ENCODE measurements at places on chromosomes 5 and 9.

DNA sequence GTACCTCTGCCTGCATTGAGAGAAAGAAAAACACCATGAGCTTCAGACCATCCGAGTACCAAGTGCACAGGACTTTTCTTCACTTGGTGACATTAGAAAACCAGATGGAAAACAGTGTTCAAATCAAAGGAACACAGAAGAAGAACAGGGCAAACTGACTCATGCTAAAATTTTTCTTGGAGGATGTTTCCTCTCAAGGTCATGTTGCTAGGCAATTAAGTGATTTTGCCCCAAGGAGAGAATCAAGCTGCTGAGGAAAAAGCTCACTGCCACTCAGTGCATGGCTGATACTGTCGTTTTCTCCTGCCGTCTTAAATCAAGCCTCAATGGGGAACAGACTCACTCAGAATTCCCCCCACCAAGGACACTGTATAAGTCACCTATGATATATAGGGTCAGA lies 57.9 kb upstream of the SIMC1 start:
- no peak for DNase-seq

GRCh38 chr9:91896513-91897121 lies 53.4 kb downstream of the ROR2 start:
- no peak for DNase-seq

GRCh38 chr5:175517824-175518450 lies 39.6 kb downstream of the SFXN1 start:
- DNase-seq = peak; percentile 95

DNA sequence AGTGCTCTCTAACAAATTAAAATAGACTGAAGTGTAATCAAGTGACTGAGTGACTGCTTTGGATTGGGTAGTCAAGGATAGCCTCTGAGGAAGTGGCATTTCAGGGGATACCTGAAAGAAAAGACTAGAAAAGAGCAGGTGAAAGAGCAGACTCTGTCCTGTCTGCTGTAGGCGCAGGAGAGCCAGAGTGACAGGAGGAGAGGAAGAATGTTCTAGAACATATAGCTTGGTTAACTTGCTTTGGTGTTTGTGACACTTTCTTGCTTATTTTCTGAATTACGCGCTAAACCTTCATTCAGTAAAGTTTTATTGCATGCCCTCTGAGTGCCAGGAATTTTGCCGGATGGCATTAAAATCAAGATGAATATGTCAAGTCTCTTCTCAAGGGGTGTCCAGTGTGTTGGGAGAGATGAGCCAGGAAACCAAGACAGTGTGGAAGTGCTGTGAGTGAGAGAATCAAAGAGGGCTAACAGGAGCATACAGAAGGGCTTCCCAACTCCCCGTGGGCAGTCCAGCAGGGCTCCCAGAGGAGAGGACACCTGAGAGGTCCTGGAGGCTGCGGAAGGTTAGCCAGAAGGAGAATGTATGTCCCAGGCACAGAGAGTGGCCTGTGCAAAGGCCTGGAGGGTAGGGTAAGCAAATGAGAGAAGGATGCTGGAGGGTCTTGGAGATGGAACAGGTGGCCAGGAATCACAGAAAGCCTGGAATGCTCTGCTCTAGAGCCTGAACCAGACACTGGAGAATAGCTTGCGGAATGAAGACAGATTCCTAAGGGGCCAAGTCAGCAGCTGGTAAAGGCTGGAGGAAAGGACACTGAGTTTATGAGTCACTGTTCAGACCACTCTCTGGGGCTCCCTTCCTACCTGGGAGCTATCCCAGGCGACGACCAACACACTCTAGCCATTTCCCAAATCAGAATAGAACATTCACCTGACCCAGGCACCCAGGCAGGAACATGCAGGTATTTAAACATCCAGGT lies 59.3 kb downstream of the SLC22A5 start:
- DNase-seq = no peak

DNA sequence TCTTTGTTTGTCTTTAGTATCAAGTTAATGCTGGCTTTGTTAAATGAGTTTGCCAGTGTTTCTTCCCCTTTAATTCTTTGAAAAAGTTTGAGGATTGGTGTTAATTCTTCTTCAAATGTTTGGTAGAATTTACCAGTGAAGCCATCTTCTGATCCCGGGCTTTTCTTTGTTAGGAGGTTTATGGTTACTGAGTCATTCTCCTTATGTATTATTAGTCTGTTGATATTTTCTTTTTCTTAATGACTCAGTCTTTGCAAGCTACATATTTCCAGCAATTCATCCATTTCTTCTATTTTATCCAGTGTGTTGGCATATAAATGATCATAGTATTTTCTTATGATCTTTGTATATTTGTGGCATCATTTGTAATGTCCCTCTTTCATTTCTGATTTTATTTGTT lies 74.5 kb upstream of the SPINK5 start:
- DNase-seq = no peak

DNA sequence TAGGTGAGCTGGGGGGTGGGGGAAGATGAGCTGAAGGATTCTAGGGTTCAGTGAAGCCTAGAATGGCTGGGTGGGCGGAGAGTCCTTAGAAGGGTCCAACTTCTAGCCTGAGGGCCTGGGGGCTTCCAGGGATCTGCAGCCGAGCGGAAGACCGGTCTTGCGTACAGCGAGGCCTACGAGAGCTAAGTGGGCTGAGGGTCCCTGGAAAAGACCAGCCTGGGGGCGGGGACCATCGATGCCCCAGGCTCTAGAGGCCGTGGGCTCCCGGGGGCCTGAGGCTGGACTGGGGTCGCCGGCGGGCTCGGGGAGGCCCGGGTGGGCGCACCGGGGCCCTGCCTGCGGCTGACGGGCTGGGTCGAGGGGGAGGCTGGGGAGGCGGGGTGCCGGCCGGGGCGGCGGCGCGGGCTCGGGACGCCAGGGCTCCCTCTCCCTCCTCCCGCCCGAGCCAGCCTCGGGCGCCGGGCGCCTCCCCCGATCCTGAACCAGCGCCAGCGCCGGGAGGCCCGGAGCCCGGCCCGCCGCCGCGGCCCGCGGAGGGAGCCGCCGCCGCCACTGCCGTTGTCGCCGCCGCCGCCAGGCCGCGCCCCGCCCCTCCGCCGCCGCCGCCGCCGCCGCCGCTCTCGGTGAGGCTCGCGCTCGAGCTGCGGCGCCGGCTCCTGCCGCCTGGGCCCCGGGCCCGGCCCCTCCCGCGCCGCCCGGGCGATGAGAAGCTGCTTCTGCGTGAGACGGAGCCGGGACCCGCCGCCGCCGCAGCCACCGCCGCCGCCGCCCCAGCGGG lies at the start of gene MVB12B:
Gene MVB12B, plus strand, starts transcription at position 602 of the 778 bp plus-strand sequence. Its CDS starts 101 bp downstream, at position 703.
- DNase-seq = peak; percentile 46

- DNase-seq = no peak
Measured at GRCh38 chr9:106956971-106957370, 94.0 kb downstream of the ZNF462 start.

- DNase-seq = peak; percentile 15
Measured at GRCh38 chr9:134366223-134367031, 40.2 kb downstream of the RXRA start.

DNA sequence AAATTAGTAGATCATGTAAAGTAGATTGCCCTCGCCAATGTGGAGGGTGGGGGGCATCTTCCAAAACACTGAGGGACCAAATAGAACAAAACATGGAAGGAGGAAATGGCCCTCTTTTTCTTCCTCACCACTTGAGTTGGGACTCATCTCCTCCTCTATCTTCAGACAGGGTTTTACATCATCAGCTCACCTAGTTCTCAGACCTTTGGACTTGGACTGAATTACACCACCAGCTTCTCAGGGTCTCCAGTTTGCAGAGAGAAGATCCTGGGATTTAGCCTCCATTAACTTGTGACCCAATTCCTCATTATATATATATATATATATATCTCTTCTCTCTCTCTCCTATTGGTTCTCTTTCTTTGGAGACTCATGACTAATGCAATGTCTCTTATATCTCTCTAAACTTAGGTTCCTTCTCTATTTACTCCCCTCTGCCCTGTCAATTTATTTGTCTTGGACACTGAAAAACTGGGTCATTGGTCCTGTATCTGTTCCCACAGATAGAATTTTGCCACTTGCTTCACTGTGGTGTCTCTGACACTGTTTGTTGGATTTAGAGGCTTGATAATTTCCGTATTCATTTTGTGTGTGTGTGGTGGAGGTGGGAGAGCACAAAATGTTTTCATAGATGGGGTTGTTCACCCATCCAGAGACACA lies 54.3 kb upstream of the TXNDC8 start:
- DNase-seq = no peak

- DNase-seq = peak; percentile 4
Measured at GRCh38 chr5:122078116-122079110, at the start of gene LOX. LOX (minus strand) TSS chr5:122078259; CDS start chr5:122077985, 274 bp downstream.

- DNase-seq = no peak
Measured at GRCh38 chr5:102581011-102581410, 82.2 kb upstream of the SLCO6A1 start.

DNA sequence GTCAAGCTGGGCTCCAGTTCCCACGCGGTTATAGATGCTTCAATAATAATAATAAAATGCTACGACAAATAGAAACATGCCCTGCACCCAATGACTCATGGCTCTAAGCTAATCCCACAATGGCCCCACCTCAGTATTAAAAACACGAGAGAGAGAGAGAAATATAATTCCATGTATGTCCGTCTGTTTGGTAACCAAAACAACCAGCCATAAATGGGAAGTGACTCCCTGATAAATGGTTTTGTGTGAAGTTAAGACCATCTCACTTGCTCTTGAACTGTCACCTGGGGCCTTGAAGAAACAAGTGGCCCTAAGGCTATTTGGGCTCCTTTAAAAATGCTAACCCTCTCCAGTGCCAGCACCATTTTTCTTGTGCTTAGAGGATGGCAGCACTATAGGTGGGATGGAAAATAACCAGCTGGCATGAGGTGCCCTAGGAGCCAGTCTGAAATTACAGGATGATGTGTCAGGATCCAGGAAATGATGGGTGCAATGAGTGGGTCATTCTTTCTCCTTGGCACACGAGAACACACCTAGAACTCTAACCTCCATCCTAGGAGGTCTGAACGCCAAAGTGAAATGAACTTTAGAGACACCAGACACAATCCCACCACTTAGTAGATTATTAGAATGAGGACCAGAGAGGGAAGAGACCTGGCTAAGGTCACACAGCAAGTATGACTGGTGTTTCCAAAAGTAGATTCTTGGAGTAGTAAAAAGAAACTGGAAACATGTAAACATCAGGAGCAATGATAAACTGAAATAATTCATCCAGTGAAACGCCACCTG lies 35.7 kb upstream of the ADRB2 start:
- no peak for DNase-seq

- peak; percentile 8 for DNase-seq
Measured at GRCh38 chr9:134059661-134060395, 8.0 kb downstream of the BRD3 start.

DNA sequence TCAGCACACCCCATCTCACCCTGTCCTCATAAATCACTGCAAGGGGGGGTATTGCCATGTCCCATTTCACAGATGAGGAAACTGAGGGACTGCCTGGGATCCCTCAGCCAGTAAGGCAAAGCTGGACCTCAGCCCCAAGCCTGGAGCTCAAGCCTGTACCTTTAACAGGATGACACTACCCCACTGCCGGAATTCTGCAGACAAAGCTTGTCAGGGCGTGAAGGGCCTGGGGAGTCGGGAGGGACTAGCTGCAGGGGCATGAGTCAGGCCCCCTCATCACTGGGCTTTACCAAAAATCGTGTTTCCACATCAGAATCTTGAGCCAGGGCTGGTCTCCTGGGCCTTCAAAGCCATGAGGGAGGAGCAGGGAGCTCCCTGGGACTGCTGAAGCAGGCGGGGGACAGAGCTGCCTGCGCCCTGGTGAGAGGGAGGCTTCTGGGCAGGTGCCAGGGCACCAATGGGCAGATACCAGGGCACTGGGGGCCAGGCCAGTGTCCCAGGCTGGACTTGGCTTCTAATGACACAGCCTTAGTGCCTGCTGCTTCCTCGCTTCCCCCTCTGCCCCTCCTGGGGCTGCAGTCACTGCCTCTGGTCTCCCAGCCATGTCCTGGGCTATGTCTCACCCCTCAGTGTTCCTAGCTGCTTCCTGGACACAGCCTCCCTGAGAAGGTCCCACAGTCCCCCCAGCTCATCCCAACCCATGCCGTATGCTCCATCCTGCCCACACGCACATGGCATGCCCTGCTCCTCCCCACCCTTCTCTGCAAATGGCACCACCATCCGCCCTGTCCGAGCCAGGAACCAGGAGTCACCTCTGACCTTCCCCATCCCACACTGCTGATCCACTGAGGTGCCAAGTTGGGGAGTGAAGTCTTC lies 80.7 kb downstream of the LMX1B start:
- DNase-seq = no peak

- no peak for DNase-seq
Measured at GRCh38 chr5:153081385-153081784, 409.1 kb upstream of the GRIA1 start.

DNA sequence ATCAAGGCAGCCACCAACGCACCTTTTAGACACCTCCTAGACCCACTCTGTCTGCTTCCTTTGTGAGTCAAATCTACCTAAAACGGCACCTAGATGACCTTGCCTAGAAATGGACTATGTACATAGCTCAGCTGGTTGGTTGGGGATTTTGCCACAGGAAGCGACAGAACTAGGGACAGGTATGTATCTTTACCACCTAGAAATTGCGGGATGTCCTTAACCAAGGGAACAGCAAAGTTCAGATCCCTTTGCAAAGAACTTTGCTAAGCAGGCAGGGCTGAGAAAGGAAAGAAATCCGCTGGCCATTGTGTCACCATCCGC lies 2.0 kb upstream of the ENC1 start:
- no peak for DNase-seq

- DNase-seq = no peak
Measured at GRCh38 chr5:139592289-139592688, 31.1 kb downstream of the UBE2D2 start.

- DNase-seq = no peak
Measured at GRCh38 chr5:180640861-180641565, 8.4 kb downstream of the FLT4 start.

DNA sequence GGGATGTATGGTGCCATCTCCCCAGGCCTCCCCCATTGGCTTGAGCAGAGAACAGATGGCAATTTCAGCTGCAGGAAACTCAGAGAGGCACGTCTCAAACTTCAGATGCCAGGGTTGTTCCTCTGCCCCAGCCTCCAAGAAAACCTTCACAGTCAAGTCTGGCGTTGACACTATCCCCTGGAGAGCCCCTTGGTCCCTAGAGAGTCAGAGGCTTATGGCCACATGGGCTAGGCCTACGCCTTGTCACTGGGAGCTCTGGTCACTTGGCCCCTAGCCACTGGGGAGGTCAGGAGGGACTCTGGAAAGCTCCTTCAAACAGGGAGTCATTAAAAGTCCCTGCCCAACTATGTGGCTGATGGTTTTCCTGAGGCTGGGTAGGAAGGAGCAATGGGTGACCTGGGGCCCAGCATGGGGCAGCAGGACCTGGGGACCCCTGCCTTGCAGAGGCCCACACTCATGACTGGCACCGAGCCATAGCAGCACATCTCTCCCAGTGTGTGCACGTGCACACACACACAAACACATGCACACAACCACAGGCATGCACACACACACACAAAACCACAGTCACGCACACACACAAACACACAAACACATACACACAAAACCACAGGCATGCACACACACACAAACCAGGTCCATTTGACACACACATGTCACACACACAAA lies 144.2 kb downstream of the GADD45G start:
- no peak for DNase-seq

- no peak for DNase-seq
Measured at GRCh38 chr5:181028032-181028819, 11.8 kb upstream of the BTNL9 start.

- no peak for DNase-seq
Measured at GRCh38 chr9:133788819-133789717, 50.9 kb upstream of the SARDH start.
